ENCODE measurements at places on chromosomes 1 and 21. TPM values are rescaled to one million over a fixed set of nuclear protein-coding genes. Genes with fewer than 3 reads are reported as not detected.
A peak's percentile ranks its signal among the peaks of the same experiment; 100 is the strongest.

DNA sequence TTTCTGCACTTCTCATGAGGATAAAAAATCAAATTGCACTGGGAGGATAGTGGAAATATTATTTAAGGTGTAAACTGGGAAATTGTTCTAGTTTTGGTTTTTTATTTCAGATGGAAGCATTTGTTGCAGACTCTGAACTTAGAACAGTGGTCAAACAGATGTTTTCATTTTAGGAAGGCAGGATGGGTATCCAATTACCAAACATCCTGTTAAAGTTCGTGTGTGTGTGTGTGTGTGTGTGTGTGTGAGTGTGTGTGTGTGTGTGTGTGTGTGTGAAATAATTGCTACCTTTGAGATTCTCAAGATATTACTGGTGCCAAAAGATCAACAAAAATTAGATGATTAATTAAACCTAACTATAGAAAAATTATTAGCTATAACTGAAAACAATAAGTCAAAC lies 24.3 kb upstream of the DUSP10 start:
- ATAC-seq: no peak

DNA sequence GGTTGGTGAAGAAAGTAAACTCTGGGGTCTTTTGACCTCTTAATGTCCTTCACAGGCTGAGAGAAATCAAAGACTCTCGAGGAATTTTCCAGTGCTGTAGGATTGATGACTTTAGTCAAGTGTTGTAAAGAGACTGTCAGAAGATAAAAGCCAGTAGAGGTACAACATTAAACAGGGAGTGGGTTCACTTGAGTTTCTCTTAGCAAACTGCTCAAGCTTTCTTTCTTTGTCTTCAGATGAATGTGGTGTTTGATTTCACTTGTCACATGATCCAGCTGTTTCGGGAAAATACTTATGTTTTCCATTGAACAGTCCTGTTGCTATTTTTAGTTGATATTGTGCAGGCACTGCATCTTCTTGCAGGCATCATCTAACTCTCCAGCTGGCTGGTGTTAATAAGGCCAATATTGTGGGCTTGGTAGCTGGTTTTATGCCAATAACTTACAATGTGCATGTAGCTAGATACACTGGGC lies 45.6 kb downstream of the XCL2 start:
- peak; percentile 78 for ATAC-seq

- ATAC-seq: no peak
Measured at GRCh38 chr1:243367314-243367713, 111.5 kb downstream of the SDCCAG8 start.

- no peak for ATAC-seq
Measured at GRCh38 chr1:11822091-11822490, 16.1 kb downstream of the CLCN6 start.

GRCh38 chr1:217955723-217956122 lies 324.6 kb downstream of the SPATA17 start:
- no peak for ATAC-seq

DNA sequence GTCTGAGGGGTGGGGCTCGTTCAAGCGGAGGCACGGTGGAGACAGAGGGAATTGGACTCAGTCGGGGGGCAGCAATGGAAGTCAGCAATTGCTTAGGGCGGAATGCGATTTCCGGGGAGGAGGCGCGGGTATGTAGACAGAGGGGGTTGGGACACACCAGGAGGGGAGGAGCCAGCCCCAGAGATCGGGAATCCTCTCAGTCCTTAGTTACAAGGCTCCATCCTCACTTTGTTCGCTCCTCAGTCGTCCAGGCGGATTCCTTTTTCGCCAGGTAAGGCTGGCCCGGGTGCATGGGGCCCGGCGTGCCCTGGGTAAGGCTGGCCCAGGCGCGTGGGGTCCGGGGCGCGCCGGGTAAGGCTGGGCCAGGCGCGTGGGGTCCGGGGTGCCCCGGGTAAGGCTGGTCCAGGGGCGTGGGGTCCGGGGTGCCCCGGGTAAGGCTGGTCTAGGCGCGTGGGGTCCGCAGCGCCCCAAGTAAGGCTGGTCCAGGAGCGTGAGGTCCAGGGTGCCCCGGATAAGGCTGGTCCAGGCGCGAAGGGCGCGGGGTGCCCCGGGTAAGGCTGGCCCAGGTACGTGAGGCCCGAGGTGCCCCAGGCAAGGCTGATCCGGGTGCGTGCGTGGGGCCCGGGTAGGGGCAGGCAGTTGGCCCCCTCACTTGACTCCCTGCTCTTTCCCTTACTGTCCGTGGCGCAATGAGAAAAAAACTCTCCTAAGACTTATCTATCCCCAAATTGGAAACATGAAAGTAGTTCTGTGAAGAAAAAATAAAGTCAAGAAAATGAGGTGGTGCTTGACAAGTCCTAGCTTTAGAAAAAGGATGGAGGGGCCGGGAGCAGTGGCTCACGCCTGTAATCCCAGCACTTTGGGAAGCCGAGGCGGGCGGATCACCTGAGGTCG lies at the start of gene L1TD1:
Gene L1TD1, plus strand, starts transcription at position 199 of the 894 bp plus-strand sequence. CDS start 11,780 bp downstream, outside the sequence.
- ATAC-seq: no peak

GRCh38 chr21:46220275-46220810 lies 8.2 kb downstream of the LSS start:
- ATAC-seq: no peak

DNA sequence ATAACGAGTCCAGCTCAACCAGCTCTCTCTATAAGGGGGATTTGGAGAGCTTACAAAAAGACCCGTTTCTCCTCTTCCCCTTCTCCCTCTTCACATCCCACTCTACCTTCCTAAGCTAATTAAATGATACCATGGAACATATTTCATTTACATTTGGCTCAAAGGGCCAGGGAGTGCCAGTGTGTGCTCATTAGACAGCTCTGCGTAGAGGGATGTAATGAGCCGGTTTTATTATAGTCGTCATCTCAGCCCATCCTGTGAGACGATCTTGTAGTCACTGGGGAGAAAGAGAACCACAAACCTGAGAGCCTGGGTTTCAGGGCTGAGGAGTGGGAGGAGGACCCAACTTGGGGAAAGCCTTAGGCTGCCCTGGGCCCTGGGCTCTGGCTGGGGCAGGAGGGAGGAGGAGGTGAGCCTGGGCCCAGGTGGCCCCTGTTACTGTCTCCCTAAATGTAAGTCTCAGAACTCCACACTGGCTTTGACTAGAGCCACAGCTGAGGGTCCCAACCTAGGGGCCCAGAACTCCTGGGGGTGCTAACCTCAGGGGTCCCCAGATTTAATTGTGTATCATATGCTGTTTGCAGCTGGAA lies 354.6 kb downstream of the MATN1 start:
- no peak for ATAC-seq

GRCh38 chr1:33274446-33274845 lies 18.2 kb downstream of the ZNF362 start:
- peak; percentile 90 for ATAC-seq

DNA sequence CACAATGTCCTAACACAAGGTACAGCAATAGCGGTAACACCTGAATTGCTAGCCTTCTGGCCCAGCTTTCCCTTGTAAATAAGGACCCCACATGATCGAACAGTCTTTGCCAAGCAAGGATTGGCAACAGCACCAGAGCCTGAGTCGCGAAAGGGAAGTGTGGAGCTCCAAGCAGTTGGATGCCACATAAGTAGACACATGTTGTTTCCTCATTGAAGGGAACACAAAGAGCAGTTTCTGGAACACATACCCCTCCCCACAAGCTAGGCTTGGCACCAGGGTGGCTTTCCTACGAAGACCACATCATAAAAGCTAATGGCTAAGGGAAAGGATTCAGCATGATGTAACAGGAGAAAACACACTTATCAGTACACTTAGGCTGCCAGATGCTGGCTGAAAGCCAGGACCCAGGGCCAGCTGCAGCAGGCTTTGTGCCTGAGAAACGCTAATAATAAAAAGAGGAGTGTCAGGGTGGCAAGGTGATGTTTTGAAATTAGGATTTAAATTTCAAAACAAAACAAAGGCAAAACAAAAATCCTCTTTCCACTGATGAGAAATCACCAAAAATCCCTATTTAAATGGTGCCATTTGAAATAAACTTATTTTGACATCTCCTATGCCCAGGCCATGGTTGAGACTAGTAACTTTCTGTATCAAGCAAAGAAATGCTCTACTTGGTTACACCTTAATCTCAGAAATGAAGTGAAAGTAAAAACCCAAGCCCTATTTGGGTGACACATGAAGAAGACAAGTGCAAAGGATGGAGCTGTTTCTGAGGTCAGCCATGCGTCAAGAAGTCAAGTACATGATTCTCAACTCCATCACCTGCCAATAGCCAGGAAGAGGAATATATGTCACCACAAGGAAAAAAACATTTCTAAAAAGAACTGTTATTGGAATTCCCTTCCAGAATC lies 11.9 kb upstream of the CPLANE2 start:
- peak; percentile 72 for ATAC-seq

- ATAC-seq: peak; percentile 38
Measured at GRCh38 chr21:43864962-43865539, at the start of gene AGPAT3. Gene AGPAT3, plus strand, starts transcription at chr21:43865223. Its CDS starts 94,459 bp downstream, at chr21:43959682.

DNA sequence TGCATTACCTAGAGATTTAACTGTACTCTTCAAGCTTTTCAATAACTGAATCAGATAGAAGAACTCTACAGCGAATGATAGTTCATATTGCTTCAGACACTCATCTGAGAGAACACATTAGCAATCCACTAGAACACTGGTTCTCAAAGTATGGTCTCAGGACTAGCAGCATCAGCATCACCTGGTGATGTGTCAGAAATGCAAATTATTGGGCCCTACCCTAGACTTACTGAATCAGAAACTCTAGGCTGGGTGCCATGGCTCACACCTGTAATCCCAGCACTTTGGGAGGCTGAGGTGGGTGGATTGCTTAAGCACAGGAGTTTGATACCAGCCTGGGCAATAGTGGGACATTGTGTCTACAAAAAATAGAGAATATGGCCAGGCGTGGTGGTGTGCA lies 24.9 kb upstream of the GLIS1 start:
- no peak for ATAC-seq

DNA sequence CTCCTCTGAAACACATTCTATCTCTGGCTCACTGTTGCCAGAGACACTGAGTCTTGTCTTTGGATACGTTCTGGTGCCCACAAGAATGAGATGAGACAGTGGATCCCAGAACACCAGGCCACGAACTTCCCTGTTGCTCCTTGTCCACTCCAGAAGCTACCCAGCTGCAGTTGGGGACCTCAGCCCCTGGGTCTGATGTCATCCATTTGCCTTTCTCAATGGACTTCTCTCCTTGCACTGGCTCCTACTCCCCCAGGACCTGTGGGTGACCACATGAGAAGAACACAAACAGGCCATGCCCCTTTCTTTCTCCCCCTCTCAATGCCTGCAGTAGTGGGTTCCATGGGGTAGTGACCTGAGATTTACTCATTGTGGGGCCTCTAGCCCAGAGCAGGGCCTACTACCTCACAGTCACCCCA lies 5.9 kb downstream of the NBPF1 start:
- no peak for ATAC-seq

DNA sequence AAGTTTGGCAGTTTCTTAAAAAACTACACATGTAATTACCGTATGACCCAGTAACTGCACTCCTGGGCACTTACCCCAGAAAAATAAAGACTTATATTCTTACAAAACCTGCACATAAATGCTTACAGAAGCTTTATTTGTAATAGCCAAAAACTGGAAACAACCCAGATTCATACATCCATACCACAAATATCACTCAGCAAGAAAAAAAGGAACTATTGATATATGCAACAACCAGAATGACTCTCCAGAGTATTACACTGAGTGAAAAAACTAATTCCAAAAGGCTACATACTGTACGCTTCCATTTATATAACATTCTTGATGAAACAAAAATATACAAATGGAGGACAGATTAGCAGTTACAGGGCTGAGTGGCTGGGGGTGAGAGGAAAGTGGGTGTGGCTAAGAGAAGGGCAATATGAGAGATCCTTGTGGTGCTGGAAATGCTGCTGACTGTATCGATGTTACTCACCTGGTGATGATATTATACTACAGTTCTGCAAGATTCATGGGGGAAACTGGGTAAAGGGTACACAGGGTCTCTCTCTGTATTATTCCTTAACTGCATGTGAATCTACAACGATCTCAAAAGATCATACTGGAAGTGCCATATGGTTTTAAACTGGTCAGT lies 96.0 kb upstream of the GNG4 start:
- ATAC-seq: no peak

- no peak for ATAC-seq
Measured at GRCh38 chr21:16408280-16408679, 678.5 kb downstream of the USP25 start.

GRCh38 chr1:66767626-66768025 lies 15.4 kb downstream of the DYNLT5 start:
- ATAC-seq: no peak

DNA sequence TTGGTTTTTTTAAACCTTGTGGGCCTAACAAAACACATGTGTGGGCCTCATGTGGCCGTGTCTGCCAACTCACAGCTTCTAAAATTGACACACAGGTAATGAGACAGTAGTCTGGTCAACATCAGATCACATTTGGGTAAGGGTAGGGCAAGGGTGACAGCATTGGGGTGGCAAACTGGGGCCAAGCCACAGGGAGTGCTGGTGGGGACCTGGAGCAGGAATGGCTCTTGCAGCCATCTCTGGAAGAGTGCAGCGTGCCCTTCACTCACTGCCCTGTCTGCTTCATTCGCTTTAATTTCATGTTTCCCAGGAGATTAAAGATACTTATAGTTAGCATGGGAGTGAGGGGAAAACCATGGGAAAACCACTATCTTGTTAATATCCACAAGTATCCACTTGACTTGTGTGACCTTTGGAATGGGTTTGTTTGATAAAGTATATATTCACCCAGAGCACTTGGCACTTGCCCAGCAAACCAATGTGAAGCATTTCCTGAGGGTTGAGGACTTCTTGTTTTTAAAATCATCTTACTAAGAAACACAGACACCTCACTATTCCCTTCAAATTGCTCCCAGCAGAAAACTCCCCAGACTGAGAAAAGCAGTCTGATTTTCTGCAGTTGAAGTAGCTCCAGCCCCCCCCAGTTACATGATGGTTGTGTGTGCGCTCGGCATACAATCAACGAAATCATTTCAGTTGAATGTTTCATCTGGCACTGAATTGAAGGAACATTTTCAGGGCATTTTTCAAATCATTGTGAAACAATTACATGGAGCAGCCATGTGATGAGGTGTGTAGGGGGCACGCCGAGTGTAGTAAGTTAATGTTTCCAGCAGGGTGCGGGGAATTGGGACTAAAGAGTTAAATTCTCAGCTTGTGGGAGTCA lies 175.7 kb downstream of the VPS13D start:
- no peak for ATAC-seq

GRCh38 chr1:46474570-46474969 lies 15.1 kb upstream of the DMBX1 start:
- ATAC-seq: no peak

Gene KLF18
- total RNA-seq: not detected

Gene SPRR1A
- total RNA-seq: not detected

Gene NTMT2
- not detected for total RNA-seq

Gene FABP3
- 70.0 TPM for total RNA-seq

Gene OR14K1
- not detected for total RNA-seq

Gene LRRC71
- total RNA-seq: 1.3 TPM

Gene FAM167B
- 0.49 TPM for total RNA-seq

Gene S100A14
- 0.50 TPM for total RNA-seq

Gene PLA2G2C
- 0.20 TPM for total RNA-seq

Gene ETV3
- total RNA-seq: 20.3 TPM

Gene ASH1L
- total RNA-seq: 46.4 TPM
